ENCODE measurements at places on chromosomes 16 and 17. TPM values are rescaled to one million over a fixed set of nuclear protein-coding genes. Genes with fewer than 3 reads are reported as not detected.

- DNase-seq: no peak
Measured at GRCh38 chr16:30554557-30555314, 3.4 kb downstream of the ZNF764 start.

GRCh38 chr17:81380131-81380530, 15.1 kb upstream of the BAHCC1 start:
- no peak for DNase-seq

The SPATA22 gene
- not detected for polyA plus RNA-seq

GRCh38 chr17:5838661-5839300, 231.4 kb upstream of the WSCD1 start:
- DNase-seq: no peak

DNA sequence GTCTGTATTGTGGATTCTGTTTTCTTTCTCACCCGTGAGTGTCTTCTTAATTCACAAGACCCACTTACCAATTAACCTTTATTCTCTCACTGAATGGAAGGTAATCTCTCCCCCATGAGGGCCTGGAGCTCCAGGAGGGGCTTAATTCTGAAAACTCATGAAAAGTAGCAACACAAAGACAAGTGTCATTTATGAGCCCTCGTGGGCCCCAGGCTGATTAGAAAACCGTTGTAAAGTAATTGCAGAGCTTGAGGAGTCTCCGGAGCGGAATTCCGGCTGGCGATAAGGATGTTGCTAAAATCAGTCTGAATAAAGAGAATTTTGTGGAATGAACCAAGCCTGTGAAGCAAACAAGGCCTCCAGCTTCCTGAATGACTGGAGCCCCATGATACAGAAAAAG, 301.5 kb downstream of the HAPSTR1 start:
- no peak for DNase-seq

GRCh38 chr16:66020642-66021041, 345.8 kb upstream of the CDH5 start:
- no peak for DNase-seq

- peak; percentile 76 for DNase-seq
Measured at GRCh38 chr16:85416228-85417109, 196.7 kb upstream of the GSE1 start.

GRCh38 chr17:40895106-40895730, 10.2 kb upstream of the KRT20 start:
- no peak for DNase-seq

Measured in small intestine (tissue), 16 donors.